ENCODE measurements at places on chromosomes 4 and X.

- no peak for DNase-seq
Measured at GRCh38 chr4:93000910-93001309, 697.1 kb downstream of the GRID2 start.

DNA sequence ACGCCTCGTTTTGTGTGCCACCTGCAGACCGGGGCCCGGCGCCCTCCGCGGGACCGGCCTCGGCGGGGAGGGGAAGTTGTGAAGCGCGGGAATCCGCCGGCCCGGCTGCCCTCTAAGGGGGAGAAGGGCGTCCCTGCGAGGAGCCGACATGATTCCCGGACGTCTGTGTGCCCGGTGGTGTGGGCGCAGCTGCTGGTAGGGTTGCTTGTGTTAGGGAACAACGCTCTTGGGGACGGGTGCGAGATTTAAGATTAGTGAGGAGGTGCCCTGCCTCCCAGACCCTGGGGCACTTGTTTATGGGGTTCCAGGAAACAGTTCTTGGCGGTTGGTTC, 627 bp downstream of the CDKN2AIP start:
- no peak for DNase-seq

DNA sequence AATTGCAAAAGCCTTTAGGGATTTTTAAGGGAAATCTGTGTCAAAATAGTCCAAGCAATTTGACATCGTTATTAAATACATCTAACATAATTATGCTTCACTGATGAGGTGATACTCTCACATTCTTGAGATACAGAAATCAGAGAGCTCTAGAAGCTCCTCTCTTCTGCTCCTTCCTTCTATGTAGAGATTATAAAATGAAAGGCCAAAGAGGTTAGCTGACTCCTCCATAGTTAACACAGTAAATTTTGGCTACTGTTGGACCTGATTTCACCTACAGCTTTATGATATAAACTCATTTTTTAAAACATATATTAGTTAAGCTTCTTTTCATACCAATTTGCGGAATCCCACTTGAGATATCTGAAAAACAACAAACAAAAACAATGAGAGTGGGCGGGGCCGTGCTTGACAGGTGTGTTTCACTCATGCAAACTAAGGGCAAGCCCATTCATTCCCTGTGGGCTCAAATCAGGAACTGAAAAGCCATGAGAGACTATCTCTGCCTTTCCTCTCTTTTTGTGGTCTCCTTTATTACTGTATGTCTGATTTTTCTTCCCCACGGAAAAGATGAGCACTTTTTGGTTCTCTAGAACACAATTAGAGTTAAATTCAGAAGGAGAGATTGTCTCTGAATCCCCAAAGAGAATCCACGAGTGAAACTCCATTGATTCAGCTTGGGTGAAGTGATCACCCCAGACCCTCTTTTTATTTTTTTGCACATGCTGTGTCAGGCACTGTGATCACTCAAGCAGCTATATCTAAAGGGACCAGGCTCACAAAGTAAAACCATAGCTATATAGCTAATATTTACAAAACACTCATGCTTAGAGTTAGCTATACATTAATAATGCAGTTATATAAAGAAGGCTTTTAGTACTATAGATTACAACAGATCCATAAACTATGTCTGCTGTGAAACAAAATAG, 566.3 kb downstream of the IL15 start:
- DNase-seq = no peak

GRCh38 chrX:84339507-84340364, 151.7 kb upstream of the RPS6KA6 start:
- no peak for DNase-seq

- no peak for DNase-seq
Measured at GRCh38 chr4:108570993-108571569, 49.3 kb upstream of the RPL34 start.

DNA sequence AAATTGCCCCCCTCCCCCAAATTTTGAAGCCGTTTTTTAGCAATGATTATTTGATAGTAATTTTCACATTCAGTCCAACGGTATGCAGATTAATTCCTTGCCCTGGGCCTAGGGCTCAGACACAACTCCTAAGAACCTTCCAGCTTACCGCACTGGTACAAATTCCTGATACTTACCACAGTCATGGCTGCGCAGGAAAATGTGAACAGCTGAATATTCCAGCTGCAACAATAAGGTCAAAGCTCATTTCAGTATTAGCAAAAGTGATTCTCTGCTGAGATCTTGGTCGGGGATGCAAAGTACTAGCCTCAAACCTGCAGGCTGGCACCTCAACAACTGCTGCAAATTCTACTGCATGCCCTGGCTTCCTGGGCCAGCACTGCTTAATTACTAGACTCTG, 3.0 kb downstream of the ATP11C start:
- no peak for DNase-seq

DNA sequence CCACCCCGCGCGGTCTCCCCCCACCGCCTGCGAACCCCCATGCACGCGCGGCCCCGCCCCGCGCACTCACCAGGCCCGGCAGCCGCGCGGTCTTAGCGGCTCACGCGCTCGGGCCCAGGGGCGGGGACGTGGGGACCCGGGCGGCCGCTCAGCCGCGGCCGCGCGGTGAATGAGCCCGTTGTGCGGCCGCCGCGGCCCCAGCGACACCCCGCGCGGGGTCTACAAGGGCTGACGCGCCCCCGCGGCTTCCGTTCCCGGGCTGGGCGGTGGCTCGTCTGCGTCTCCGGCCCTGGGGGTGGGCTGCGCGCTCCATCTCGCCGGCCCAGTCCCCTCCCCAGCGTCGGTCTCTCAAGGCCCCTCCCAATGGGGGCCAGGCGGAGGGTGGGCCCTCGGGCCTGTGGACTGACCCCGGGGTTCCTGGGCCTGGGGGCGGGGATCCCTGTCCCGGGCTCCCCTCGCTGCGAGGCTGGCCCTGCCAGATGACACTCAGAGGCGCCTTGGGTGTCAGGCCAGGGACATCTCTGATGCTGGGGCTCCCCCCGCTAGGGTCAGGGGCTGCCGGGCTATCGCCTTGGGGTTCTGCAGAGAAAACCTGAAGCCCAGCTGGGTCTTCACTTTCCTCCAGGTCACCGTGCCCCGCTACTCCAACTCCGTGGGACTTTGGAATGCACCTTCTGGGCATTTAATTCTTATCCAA, 4.3 kb upstream of the SLC26A1 start:
- DNase-seq = no peak

GRCh38 chr4:27836523-27836922, 975.9 kb downstream of the STIM2 start:
- no peak for DNase-seq

DNA sequence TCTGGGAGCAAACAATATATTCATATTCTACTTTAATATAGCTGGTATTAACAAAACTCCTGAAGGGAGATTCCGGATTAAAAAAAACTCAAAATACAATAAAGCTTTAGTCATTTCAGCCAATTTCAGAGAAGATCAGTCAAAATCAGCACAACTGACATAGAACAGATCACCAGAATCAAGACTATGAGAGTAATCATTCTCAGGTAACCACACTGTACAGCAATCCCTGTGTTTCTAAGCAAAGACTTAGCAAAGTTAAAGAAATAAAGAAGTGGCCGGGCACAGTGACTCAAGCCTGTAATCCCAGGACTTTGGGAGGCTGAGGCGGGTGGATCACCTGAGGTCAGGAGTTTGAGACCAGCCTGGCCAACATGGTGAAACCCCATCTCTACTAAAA, 9.1 kb downstream of the DCTD start:
- DNase-seq = no peak

DNA sequence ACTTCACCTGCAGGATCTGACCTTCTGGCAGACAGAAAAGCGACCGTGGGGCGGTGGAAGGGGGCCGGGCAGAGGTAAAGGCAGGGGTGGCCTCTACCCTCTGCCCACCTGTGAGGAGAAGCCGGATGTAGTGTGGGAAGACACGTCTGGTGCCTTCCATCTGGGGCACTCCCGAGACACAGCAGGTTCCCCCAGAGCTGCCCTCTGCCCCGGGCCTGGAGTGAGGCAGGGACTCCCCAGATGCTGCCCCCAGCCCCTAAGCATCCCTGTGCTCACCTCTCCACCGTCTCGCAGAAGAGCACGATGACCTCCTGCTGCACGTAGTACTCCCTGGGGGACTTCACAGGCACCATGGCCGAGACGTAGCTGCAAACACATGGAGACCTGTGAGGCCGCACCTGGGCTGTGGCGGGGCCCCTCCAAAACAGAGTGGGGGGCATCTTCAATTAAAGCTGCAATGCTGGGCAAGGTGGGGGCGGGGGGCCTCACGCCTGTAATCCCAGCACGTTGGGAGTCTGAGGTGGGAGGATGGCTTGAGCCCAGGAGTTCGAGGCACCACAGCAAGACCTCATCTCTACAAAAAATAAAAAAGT, 75.3 kb upstream of the MXD4 start:
- no peak for DNase-seq

- DNase-seq = no peak
Measured at GRCh38 chr4:5381961-5382441, 326.4 kb downstream of the EVC2 start.

DNA sequence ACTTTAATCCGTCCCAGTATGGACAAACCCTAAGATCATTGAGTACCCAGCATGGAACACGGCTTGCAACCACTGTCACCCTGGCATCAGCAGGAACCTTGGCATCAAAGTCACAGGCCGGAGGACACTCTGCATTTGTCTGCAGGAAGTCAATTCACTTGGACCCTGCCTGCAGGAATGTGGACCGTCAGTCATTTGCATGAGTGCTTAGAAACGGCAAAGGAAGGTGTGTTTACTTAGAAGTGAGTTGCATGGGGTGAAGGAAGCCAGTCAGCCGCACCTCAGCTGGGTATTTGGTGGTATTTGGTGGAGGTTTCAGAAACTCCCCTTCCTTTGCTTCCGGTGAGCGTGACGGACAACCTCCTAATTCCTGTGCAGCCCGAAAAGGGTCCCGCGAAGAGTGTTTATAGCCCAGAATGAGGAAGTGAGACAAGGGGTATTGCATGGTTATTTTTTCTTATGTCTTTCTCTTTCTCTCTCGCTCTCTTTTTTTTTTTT, 15.5 kb downstream of the P2RY8 start:
- no peak for DNase-seq

DNA sequence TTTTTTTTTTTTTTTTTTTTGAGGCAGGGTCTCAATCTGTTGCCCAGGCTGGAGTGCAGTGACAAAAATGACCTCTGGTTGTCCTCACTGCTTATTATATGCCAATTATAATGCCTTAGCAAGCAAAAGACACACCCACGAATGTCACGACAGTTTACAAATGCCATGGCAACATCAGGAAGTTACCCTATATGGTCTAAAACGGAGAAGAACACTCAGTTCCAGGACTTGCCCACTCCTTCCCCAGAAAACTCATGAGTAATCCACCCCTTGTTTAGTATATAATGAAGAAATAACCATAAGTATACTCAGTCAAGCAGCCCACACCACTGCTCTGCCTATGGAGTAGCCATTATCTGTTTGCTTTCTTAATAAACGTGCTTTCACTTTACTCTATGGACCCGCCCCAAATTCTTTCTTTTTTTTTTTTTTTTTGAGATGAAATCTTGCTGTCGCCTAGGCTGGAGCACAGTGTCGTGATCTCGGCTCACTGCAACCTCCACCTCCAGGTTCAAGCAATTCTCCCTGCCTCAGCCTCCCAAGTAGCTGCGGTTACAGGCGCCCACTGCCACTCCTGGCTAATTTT, 106.2 kb downstream of the SMIM20 start:
- no peak for DNase-seq

DNA sequence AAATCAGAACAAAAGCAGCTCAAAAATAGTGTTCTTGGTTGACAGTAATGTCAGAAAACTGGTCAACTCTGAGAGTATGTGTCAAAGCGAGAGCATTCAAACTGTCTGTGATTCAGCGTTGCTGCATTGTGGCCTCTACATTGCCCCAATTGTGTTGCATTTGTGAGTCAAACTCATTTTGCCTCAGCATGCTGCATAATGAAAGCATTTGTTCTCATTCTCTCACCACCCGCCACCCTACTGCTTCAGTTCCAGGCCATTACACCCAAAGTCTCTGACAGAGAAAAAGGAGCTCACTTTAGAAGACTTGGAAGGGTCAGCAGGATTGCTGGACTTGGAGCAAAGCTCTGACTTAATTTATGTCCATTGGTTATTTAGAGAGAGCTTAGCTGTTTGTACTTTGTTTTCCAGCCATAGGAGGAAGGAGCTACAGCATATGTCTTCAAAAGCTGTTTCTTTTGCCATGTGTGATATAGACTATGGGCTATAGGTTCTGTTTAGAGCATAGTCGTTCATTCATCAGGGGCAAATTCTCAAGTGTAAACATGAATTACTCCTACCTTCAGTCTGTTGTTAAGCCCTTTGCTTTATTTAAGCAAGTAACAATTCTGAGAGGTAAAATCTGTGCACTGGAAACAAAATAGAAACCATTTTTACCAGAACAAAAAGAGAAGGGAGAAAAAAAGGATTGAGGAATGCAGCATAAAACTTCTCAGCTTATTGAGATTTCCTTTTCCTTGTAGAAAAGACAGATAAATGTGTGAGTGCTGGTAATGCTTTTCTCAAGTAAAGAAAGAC, 153.4 kb upstream of the ANK2 start:
- DNase-seq = no peak

DNA sequence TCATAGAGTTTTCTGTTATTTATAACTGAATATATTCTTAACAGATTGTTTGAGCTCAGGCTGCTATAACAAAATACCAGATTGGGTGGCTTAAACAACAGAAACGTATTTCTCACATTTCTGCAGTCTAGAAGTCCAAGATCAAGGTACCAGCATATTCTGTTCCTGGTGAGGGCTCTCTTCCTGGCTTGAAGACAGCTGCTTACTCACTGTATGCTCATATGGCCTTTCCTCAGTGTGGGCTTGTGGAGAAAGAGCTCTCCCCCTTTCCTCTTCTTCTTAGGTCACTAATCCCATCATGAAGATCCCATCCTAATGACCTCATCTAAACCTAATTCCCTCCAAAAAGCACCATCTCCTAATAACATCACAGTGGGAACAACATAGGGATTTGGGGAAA, 117.8 kb downstream of the RASGEF1B start:
- no peak for DNase-seq

DNA sequence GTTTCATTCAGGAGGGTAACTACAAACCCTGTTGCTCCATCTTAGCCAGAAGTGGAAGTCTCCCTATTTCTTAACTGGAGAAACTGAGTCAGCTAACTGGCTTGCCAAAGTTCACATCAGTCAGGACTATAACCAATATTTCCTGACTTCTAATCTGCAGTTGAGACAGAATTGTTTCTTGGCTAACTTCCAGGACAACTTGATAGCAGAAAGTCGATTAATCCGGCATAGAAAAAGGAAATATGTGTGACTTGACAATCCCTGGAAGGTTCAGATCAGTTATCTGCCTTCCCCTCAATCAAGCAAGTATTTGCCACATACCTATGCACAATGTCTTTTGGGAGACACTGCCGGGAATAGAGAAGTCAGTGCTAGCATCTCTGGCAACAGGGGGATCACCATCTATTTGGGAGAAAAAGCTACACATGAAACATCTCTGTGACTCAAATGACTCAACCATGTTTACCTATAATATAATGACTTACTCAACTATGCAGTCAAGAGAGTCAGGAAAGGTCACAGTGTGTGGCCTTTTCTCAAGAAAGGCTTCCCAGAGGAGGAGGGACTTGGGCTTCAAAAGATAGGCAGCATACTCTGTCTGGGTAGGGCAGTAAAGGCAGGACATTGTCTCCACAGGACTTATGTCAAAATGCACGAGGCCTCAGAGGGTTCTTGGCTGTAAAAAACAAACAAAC, 12.4 kb upstream of the LONRF3 start:
- no peak for DNase-seq
